Astrocyte (in vitro differentiated cells and primary cell): ENCODE measurements at places on chromosomes 11 and 22. TPM values are rescaled to one million over a fixed set of nuclear protein-coding genes. Genes with fewer than 3 reads are reported as not detected.
A peak's percentile ranks its signal among the peaks of the same experiment; 100 is the strongest.

The IGF2 gene
- total RNA-seq: 188 and 209 TPM in 2 replicates

The KDM4D gene
- total RNA-seq: 0.72 and 0.93 TPM in 2 replicates

The MS4A3 gene
- not detected in 2 replicates for total RNA-seq

The FREY1 gene
- 0.79 and 1.5 TPM in 2 replicates for total RNA-seq

The CDC42EP1 gene
- total RNA-seq: 106 and 109 TPM in 2 replicates

DNA sequence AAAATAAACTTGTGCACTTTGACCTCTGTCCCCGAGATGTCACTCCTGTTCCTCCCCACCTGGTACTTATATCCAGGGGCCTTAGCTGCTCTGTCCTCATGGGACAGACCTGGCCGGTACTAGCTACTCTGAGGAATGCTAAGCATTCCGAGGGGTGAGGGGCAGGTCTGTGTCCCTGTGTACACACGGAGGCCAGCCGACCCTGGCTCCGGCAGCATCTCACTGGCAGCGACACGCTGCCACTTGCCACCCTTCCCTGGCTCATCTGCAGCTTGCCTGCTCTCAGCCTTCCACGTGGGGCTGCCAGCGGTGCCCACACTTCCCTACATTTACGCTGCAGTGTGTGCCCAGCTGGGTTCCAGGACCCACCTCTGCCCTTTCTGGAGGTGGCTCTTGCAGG, 21.6 kb upstream of the TEF start:
- DNase-seq: no peak

GRCh38 chr11:68372114-68372513, 59.7 kb downstream of the LRP5 start:
- no peak for DNase-seq

DNA sequence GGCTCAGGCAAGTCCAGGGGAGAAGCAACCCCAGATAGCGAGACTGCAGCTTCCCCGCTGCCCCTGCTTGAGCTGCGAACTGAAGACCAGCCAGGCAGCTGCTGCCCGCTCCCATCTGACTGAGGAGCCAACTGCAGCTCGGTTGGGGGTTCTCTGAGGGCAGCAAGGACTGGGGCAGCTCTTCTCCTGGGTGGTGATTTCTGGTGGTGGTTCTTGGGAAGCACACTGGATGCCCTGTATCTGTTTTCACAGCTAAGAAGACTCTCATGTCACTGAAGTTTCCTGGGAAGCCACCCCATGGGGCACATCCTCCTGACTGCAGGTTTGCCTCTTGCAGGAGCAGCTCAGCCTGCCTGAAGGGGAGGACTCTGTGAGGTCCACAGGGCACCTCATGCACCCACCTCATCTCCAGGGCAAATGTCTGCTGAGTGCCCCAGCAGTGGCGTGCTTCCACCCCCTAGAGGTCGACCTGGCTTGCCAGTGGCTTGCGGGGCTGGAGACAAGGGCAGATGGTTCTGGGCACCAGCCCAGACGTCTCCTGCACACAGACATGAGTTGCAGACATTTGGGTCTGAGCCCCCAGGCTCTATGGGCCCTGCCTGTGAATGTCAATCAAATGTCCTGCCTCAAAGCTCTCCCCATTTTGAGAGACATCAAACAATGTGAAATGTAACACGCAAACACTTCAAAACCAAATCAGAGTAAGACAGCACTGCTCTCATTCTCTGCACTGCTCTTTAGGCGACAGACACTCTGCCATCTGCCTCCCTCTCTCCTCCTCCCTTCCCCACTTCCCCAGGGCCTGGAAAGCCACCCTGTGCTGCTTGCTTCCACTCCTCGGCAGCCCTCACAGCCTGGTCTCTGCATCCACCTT, 800.9 kb downstream of the BRD1 start:
- DNase-seq: no peak

DNA sequence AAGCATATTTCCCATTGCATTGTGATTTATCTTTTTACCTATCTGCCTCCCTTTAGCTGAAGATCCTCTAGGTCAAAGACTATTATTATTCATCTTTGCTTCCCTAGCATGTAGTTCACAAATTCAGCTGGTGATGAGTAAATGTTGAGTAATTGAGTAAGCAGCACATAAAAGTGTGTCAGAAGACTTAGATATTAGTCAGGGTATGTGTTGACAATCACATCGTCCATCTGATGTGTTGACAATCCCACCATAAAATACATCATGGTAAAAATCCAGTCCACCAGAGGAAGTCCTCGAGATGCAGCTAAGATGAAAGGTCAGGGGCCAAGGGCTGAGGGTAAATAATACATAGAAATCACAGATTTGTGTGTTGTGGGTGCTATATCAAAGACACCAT, 22.9 kb upstream of the ABTB2 start:
- peak; percentile 53 for DNase-seq

DNA sequence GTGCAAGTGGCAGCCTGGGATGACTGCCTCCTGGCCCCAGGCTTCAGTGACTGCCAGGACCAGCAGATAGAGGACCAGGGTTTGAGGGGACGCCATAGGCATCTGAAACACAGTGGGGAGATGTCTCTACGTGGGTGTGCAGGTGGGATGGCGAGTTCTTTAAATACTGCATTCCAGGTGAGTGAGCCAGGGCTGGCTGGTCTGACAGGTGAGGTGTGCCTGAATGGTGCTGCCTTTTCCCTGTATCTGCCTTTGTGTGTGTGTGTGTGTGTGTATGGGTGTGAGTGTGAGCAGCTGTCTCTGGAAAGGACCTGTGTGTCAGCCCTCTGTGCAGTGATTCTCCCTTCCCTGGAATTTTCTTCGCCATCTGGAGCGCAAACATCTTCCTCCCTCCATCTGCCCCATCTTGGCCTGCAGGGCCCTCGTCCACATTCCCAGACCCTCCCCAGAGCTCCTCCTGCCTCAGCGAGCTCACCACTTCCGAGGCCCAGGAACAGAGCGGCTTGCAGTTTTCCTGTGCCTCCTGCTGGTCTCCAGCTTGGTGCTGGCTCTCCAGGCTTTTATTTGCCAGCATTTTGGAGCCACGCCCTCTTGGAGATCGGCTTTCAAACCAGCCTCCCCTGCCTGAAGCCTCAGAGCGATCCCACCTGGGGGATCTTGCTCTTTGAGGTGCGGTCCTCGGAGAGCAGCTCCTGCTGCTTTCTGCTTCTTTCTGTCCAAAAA, at the start of gene GPHA2:
Gene GPHA2, minus strand, starts transcription at position 535 of the 723 bp plus-strand sequence. Its CDS starts 433 bp downstream, at position 102.
- peak; percentile 4 for DNase-seq

- DNase-seq: no peak
These were observed 1912.0 kb upstream of the RAG2 start for GRCh38 chr11:38510041-38510440.

GRCh38 chr11:78821371-78822306, 247.0 kb upstream of the NARS2 start:
- DNase-seq: peak; percentile 45

DNA sequence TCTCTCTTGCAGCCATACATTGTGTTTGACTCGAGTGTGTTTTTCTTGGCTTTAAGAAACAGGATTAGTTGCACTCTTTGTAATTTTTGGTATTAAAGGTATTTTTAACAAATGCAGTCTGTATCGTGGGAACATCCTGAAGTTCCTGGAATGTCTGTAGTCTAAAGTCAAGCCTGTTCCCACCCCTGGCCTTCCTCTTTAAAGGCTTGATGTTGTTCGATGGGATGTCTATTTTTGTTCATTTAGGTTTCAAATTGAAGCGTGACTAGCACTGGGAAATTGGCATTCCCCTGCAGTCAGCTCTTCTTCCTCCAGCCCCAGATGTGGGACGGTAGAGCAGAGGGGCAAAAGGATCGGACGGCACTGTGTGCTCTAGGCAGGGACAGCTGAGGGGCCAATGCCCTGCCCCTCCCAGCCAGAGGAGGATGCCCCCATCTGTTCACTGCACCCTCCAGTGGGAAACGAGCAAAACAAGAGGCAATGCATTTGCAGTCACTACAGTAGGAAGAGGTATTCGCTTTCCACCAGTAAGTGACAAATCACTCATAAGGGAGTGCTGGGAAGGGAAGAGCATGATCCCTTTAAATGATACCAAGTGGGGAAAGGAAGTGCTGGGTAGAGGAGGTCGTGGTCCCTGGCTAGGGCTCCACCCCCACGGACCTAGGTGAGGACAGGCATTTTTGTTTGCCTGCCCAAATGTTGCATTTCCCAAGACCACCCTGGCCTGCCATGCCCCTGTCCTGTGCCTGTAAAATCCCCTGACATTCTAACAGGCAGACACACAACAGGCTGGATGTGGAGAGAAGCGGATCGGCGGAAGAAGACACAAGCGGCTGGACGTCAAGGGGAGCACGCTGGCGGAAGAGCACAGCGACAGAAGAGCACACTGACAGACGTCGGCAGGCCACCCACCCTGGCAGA, 47.4 kb upstream of the SEPTIN5 start:
- DNase-seq: peak; percentile 89

DNA sequence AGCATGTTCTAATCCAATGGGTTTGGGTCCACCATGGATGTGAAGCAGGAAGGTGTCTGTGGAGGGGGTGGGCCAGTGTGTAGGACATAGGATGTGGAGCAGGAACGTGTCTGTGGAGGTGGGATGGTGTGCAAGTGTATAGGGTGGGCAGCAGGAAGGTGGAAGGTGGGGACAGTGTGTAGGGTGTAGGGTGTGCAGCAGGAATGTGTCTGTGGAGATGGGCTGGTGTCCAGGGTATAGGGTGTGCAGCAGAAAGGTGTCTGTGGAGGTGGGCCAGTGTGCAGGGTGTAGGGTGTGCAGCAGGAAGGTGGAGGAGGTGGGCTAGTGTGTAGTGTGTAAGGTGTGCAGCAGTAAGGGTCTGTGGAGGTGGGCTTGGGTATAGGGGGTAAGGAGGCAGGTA, 1068.0 kb downstream of the NTM start:
- no peak for DNase-seq

DNA sequence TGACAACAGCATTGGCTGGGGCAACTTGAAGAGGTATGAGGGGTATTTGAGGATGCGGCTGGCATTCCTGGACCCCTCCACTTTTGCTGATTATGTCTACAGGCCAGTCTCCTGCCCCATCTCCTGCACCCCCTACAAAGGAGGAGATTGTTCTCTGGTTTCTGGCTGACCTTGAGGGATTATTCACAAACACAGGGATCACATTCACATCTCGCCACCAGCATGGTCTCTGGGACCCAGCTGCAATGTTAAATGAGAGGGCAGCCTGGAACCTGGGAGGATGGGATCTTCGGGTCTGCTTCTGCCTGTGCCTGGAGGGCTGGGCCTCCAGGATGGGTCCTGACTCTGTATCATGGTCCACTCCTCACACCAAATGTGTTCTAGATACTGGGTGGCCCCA, 32.8 kb upstream of the MYEOV start:
- DNase-seq: no peak

DNA sequence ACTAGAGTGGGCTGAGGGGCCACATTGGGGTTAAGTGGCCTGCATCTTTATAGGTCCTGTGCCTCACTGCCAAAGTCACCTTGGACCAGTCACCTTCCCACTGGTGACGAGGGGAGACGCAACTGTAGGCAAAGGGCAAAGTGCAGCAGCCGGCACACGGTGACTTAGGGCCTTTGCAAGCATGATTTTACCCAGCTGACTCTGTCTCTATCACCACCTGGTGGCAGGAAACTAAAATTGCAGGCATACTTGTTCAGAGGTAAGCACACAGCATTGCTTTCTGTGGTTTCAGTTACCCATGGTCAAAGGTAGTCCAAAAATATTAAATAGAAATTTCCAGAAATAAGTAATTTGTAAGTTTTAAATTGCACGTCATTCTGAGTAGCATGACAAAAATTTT, 1164.4 kb downstream of the BRD1 start:
- no peak for DNase-seq

DNA sequence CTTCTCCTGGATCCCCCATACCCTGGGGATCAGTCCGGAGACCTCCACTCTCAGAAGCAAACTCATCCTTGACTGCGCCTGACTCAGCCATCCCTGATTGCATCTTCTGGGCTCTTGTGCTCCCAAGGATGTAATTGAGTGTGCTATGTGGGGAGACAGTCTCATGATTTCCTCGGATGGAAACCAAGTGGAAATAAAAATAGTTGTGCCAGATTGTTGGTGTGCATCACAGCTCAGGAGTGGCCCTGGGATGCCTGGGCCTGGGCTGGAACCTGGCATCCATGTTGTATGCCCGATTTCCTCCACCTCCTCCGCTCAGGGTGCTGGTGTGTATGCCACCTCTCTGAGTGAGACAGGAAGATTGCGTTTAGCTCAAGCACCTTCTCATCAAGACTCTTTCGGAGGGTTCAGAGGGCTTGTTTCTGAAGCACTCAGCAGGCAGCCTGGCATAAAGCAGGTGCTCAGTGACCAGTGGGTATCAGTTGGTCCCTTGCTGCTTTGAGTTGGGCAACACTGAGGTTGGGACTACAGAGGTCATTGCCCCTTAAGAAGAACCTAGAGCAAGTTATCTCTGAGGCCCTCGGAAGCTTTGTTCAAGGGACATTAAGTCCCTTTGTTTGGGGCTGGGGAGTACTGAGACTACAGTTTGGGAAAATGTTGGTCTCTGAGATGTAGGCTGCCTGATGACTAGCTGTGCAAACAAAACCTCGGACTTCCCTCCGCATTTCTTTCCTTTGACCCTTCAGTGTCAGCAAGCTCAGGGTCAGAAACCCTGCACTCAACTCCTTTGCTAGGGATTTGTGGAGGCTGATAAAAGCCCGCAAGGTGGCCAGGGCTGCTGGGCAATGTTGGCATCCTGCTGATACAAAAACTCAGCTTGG, 24.8 kb upstream of the MICAL2 start:
- DNase-seq: peak; percentile 61

GRCh38 chr11:66344550-66345315, at the start of gene BRMS1:
Gene BRMS1 (minus strand): TSS chr11:66345104. CDS start chr11:66342234, 2,870 bp downstream.
- peak; percentile 94 for DNase-seq

DNA sequence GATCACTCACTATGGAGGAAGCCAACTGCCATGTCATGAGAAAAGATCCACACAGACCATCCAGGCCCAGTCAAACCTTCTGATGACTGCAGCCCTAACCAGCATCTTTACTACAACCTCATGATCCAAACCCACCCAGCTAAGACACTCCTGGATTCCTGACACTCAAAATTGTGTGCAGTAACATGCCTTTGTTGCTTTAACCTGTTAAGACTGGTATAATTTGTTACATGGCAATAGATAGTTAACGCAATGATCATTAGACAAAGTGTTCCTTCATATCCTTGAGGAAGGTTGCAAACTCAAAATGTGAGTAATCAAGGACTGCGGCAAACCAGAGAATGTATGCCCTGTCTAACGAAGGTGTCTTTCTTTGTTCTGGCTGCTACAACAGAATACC, 47.1 kb upstream of the CSNK2A3 start:
- no peak for DNase-seq

GRCh38 chr11:110156503-110156902, 63.3 kb downstream of the ZC3H12C start:
- DNase-seq: no peak

- no peak for DNase-seq
These were observed 14.2 kb downstream of the C11orf71 start for GRCh38 chr11:114386131-114386530.

GRCh38 chr11:10600570-10601248, 32.2 kb upstream of the LYVE1 start:
- DNase-seq: no peak
